ENCODE measurements at places on chromosomes 7 and 10.

DNA sequence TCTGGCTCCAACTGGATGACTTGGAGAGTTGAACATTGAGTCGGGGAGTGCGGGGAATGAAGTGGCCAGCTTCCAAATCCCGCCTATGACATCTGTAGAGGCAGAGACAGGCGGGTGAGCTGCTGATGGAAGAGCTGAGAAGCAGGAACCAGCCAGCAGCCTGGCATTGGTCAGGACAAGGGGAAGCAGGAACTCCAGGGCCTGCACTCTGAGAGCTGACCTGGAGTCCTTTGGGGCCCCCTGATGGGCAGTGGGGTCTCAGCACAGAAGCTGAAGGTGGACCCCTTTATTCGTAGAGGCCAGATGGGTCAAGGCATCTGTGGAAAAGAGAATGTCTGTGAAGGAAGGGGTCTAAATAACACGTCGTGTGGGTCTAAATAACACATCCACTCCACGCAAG is 57.0 kb downstream of the SEC61G start:
- DNase-seq = no peak

GRCh38 chr10:7819121-7819460 is 786 bp downstream of the TAF3 start:
- DNase-seq = no peak

GRCh38 chr7:148303295-148304082 is 287.1 kb upstream of the C7orf33 start:
- peak; percentile 35 for DNase-seq

- no peak for DNase-seq
Measured at GRCh38 chr7:44891791-44892190, 6.5 kb upstream of the PURB start.

Measured in SK-N-SH (cell line).